ENCODE measurements at places on chromosomes 5 and 9.

DNA sequence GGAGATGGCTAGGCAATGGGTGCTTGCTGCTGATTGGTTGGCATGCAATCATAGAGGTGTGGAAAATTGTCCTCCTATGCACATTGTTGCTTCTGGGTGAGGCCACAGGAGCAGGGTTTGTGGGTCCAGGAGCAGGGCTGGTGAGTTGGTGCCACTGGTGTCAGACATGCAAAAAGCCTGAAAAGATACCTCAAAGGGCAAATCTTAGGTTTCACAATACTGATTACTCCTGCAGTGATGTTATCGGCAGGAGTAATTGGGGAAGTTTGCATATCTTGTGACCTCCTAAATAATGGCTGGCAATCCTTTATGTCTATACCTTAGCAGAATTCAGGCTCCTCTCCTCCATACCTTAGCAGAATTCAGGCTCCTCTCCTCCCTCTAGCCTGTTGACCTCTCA, 25.2 kb downstream of the SLC25A48 start:
- DNase-seq, result no peak

DNA sequence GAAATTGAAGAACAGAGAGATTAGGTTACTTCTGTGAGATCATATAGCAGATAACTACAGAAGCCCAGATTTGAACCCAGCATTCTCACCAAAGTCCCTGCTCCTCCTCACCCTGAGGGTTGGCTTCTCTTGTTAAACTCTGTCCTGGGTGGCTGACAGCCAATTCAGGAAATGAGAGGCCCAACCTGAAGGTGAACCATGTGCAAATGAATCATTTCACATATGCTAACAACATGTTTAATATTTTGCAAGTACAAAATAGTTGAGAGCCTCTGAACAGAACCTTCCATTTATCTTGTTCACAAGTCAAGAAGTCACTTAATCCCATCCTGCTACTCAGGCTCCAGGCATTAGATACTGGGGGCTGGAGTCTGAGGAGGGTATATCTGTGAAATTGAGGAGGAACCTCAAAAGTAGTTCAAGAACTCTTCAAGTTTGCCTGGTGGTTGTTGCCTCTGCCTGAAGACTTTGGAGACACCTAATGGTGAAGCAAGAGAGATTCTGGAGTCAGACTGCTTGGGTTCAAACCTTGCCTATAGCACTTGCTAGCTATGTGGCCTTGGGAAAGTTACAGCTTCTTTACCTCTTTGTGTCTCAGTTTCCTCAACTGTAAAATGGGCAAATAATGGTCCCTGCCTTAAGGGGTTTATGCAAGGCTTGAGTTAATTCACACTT, 564.0 kb downstream of the PSAT1 start:
- no peak for DNase-seq

GRCh38 chr5:143182901-143183820, 220.3 kb downstream of the NR3C1 start:
- DNase-seq, result peak; percentile 84

GRCh38 chr9:94639999-94640376, 670 bp upstream of the FBP1 start:
- DNase-seq, result no peak

DNA sequence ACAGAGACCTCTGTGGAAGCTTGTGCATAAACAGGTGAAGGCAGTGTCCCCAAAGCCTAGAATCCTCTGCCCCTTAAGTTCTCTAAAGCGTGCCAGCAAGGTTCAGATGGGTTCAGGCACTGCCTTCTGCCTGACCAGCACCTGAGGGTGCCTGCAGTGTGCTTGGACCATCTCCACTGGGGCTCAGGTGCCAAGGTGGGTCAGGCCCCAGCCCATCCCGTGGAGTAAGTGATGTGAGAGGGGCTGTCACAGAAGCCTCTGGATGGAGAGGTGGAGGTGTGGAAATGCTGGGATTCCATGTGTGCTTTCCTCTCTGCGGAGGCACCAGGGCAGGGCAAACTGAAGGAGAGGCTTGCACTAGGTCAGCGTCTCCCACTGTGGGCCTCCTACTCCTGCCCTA, 118.5 kb downstream of the DAB2IP start:
- DNase-seq, result no peak

DNA sequence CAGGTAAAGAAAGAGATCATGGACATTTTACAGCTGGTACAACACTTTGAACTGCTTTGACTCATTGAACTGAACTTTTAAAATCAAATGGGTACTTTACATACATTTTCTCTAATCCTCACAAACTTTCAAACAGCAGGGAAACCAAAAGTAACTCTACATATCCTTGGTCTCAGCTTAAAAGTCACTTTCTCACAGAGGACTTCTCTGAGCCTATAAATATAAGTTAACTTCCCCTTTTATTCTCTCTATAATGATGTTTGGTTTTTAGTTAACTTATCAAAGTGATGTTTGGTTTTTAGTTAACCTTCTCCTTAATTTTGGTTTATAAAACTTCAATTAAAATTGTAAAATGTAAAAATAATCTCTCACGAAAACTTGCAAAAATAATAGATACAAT, 209.8 kb downstream of the MCTP1 start:
- no peak for DNase-seq

- no peak for DNase-seq
Observed at GRCh38 chr5:107812570-107813141, 141.9 kb upstream of the EFNA5 start.

DNA sequence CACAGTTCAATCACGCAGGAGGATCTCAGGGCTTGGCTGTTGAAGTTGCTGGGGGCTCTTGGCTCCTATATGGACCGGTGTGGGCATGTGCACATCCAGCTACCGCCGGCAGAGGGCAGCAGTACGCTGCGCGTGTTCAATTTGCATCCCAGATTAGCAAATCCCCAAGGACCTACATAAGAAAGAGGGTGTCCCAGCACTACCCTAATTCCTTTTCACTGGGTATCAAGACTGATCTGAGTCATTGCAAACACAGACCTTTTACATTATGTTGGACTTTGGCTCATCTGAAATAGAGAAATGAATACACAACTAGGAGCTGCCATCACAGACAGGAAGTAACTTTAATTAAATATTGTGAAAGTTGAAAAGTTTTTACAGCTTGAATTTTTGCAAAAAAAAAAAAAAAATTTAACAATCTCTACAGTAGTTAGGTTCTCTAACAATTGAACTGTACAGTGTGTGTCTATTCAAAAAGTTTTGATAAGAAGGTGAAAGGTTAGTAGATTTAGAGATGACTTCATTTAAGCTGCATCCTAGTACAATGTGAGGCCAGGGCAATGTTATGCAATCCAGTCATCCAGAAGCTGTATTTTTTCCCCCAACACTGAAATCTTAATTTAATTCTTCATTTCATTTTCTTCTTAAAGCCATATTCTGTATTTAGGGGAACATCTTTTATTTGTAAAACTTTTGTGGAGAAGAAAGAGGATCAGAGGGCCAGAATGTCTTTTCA, 404.0 kb downstream of the EBF1 start:
- DNase-seq, result peak; percentile 80

DNA sequence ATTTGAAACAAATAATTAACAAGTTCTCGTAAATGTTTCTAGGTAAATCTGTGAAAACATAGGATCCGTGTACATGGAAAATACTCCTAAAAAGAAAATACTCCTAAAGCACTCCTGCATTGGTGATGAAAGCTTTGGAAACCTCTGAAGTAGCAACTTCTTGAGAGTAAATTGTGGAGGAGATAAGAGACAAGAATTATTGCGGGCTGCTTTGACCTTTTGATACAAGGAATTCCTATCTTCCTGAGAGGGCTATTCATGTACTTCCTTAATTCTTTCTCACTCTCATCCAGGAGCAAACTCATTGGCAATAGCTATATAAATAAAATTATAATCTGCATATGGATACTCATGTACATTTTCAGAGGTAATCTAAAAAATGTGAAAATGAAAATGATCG, 158.4 kb upstream of the PIK3R1 start:
- DNase-seq, result no peak

DNA sequence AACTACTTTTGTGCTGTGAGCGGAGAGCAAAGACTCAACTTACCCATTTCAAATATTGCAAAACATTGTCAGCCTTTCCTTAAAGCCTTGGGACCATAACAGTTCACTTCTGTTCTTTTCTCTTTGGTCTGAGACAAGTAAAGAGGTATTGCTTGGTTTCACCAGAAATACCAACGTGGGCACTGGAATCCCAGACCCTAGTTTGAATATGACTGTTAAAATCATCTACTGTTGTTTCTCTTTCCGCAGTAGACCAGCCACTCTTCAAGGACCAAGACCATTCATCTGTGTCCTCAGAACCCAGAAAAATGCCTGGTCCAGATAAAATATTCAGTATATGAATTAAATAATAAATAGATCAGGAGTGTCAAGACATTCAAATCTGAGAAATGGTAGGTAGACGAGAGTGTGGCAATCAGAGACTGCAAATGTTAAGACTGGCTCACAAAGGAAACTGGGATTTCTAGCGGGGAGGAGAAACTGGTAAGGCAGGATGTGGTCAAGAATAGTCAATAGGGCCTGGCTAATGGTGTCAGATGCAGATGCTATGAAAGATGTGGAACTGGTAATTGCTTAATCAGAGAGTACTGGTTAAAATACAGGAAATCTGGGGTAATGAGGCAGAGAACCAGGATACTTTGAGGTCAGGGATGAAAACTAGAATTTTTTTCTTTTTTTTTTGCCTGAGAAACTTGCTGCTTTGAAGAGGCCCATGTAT, 82.1 kb upstream of the IL33 start:
- DNase-seq, result no peak

GRCh38 chr9:133377721-133378216, 1.6 kb downstream of the STKLD1 start:
- no peak for DNase-seq

DNA sequence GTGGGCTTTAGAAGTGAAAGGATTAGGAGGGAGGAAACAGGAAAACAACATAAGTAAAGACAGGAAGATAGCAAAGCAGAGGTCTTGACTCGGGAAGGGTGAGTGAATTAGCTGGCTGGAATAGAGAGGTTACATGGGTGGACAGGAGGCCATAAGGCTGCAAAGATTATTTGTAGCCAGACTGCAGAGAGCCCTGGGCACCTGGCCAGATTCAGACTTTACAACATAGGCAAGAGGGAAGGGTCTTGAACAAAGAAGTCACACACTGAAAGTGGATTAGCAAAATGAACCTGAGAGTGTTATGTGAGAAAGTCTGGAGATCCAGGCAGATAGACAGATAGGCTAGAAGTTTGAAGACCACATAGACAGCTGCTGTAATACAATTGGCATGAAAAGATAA, 29.7 kb upstream of the CER1 start:
- DNase-seq, result no peak

GRCh38 chr5:62649025-62649424, 70.4 kb downstream of the LRRC70 start:
- DNase-seq, result no peak

- DNase-seq, result no peak
Observed at GRCh38 chr9:107504585-107505455, 15.3 kb upstream of the KLF4 start.
